ENCODE measurements at places on chromosomes 4 and X.

DNA sequence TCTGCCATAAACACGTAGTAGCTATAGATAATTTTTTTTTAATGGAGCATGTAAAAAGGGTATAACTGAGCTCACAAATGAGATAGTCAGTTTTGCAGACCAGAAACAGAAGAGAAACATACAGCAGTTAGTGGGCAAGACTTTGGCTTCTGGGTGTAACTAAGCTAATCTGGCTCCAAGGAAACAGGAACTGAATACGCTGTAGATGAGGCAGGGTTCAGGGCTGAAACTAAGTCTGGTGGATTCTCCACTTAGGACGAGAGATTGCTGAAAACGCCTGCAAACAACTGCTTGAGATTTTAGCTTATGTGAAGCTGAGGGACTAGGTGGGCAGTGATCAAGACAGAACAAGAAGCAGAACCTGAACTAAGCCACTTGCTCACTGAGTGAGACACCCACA lies 91.7 kb downstream of the SMIM20 start:
- DNase-seq: no peak

DNA sequence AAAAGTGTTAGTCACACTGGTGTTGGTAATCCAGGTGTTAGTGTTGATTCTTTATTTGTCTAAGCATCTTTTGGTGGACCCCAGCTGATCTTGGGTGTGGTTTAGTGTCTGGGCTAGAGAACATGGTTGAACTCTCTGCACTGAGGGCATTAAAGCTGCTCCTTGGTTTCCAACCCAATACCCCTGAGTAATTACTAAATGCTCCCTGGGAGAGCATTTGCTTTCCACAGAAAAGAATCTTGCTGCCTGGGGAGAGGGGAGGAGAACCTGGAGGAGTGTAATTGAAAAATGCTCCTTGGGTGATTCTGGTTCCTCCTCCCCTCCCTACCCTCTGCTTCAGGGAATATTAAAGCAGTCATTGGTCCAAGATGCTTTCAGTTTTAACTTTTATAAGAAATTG lies 3.1 kb downstream of the GUCY1B1 start:
- DNase-seq: no peak

- peak; percentile 14 for DNase-seq
These were observed 204.7 kb upstream of the S100G start for GRCh38 chrX:16445166-16445752.

GRCh38 chrX:74383611-74384010 lies 37.7 kb upstream of the SLC16A2 start:
- peak; percentile 71 for DNase-seq

GRCh38 chr4:122045533-122045932 lies 93.7 kb upstream of the TRPC3 start:
- DNase-seq: peak; percentile 94

- DNase-seq: peak; percentile 37
These were observed 4.8 kb downstream of the ACOX3 start for GRCh38 chr4:8435656-8436121.

DNA sequence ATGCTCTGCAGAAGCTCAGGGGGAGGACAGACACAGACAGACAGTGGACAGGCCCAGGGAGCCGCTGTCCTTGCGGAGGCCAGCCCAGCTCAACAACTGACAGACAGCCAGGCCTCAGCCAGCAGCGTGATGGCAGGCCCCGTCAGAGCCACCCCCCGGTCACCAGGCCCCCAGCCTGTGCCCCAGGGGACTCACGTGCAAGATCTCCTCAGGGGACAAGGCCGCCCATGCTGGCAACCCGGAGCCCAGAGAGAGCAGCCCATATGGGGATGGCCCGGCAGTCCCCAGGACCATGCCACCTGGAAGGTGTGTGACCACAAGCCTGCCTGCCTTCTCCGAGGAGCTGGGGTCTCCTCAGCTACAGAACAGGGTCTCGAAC lies 28.0 kb upstream of the MXD4 start:
- no peak for DNase-seq

DNA sequence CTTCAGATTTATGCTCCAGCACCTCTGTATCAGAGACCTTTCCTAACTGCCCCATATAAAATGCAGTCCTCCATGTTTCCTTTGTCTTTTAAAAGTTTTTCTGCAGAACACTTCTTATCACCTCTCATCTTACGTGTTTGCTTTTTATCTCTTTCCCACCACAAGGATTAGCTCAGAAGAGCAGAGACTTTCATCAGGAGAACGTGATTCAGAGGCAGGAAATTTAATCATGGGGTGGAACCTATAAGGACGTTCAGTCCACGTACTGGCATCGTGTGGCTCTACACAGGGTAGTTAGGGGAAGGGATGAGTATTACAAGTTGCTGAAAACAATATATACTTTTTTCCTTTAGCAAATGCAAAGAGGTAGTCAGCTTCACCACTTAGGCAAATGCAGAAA lies 98.7 kb downstream of the SORBS2 start:
- DNase-seq: peak; percentile 93

- DNase-seq: peak; percentile 32
These were observed 291.3 kb downstream of the PDHA2 start for GRCh38 chr4:96131186-96131585.

DNA sequence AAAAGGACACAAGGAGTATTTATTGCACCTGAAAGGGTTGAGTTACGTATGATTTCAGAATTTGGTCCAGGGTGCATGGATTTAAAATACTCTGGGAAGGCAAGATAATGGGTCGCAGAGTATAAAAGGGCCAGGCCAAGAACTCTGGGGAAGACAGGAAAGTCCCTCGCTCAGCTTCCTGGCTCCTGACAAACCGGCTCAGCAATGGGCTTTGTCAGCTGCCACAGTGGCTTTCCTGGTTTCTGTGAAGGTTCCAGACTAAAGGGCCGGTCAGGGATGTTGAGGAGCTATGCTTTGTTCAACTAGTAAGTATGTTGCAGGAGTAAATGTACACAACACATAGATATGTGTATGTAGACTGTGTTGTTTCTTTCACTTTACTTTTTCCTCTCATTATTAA lies 154.4 kb upstream of the ETNPPL start:
- DNase-seq: no peak

GRCh38 chr4:119731778-119732177 lies 103.2 kb upstream of the PDE5A start:
- no peak for DNase-seq

DNA sequence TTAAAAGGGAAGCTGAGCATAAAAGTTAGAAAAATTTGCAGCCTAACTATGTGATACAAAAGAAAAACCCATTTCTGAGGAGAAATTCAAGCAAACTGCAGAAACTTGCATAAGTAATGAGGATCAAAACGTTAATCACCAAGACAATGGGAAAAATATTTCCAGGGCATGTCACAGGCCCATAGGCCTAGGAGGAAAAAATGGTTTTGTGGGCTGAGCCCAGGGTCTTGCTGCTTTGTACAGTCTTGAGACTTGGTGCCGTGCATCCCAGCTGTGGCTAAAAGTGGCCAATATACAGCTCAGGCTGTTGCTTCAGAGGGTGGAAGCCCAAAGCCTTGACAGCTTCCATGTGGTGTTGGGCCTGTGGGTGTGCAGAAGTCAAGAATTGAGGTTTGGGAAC lies 37.7 kb upstream of the ADAMTS3 start:
- no peak for DNase-seq

GRCh38 chr4:25223802-25224375 lies 9.9 kb upstream of the PI4K2B start:
- peak; percentile 32 for DNase-seq

- DNase-seq: peak; percentile 33
These were observed 200.4 kb downstream of the ARHGAP24 start for GRCh38 chr4:85675076-85676049.

GRCh38 chr4:17709763-17710068 lies 71.7 kb downstream of the FAM184B start:
- no peak for DNase-seq

DNA sequence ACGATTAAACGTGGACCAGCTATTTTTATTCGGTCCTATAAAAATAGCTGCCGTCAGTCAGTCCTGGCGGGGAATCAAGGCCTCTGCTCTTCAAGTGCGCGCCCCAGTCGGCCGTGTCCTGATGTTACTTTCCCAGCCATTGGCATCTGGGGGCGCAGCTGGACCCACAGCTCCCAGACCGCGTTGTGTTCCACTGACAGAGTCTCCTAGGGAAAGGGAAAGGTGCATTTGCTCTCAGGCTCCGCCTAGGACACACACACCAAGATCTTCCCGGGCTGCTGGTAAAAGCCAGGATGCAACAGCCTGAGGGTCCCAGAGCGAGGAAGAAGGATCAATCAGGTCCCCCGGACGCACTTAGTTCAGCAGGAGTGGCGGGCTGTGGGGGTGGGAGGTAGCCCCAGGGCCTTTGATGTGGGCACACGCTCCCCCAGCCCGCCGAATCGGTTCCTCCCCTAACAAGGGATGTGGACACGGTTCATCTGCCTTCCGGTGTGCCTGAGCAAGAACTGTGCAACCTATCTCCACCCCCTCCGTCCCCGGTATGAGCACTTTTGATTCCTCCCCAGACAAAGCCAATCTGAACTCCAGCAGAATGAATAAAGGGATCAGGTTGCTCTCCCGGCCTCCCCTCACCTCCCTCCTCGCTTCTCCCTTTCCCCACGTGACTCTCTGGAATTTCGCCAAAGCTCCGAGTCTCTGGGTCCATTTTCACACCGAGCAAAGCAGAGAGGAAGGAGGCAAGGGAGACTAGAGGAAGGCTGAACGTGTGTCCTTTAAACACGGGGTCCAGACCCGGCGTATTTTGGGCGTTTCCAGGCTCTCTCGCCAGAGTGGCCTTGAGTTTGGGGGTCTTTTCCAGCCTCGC lies 626 bp upstream of the FRAS1 start:
- peak; percentile 84 for DNase-seq

DNA sequence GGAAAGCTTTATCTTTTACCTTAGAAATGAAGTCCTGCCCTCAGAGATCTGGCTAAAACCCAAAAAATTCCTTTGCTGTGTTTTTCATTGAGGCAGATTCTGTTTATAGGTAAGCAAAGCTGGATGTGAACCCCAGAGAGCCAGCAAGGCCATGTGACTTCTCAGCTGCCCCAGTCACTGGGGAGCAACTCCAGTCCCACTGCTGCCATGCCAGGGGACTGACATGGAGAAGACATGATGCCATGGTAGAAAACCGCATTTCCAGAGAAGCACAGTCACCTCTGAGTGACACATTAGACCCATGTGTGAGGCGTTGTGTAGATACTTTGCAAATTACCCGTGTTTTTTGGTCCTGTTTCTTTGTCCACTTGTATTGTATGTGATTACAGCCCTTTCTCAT lies 45.4 kb downstream of the PTTG2 start:
- no peak for DNase-seq

GRCh38 chr4:84673475-84674240 lies 90.7 kb downstream of the CDS1 start:
- DNase-seq: peak; percentile 95

DNA sequence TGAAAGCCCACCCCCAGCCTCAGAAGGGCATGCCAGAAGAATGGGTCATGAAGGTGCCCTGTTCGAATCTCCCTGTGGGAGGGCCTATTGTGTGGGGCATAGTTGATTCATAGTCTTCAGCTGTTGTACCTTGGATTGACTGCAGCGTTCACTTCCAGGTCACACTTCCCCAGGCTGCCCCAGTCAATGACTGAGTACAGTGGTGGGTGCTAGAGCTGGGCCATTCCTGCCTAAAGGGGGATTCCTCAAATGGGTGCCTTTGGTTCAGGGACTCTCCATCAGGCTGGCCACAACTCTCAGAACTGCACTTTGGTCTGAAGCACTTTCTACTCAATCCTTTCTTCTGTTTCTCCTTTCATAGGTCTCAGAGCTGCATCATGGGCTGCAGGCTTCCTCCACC lies 35.0 kb upstream of the RASGEF1B start:
- no peak for DNase-seq

DNA sequence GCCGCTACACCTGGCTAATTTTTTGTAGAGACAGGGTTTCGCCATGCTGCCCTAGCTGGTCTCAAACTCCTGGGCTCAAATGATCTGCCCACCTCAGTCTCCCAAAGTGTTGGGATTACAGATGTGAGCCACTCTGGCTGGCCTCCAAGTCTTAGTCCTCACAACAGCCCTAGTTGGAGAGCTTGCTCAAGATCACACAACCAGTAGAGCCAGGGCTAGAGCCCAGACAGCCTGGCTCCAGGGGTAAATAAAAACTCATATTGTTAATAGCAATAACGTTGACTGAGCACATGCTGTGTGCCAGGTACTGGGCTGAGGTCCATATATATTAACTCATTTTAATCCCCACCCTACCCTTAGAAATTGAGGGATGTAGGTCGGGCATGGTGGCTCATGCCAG lies 7.3 kb upstream of the JAKMIP1 start:
- no peak for DNase-seq

DNA sequence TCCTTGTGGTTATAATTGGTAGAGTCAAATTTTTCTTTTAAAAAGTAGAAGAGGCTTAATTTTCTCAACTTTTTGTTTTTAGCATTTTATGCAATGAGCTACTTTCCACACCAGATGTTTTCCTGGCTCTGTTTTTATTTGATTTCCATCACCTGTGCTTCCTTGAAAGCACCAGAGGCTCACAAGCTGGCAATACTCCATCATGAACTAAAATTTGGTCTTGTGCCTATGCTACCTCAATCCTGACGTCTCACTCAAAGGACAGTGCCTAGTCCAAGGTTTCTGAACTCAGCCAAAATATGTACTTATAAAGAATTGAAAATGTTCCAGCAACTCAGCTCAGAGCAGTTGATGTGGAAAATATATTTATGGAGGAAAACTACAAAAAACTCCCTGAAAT lies 914.0 kb upstream of the PRKX start:
- no peak for DNase-seq

GRCh38 chrX:34379891-34380290 lies 247.8 kb upstream of the FAM47A start:
- DNase-seq: peak; percentile 20

- DNase-seq: no peak
These were observed 24.4 kb upstream of the BCORL1 start for GRCh38 chrX:129958083-129958465.

DNA sequence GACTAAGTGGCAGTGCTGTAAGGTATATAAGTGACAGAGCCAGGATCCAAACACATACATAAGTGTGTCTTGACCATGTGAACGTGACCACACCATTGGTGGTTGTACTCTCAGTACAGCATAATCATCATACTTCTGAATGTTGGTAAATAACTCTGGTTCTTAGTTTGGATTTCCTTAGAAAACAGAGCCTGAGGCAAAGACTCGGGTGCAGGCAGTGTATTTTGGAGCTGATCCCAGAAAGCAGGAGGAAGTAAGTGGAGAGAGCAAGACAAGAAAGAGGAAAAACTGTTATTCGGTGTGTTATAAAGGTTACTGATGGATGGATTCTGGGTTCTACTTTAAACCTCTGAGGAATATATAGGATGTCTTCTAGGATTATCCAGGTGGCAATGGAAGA lies 127.9 kb downstream of the SLC39A8 start:
- no peak for DNase-seq

- no peak for DNase-seq
These were observed 27.5 kb downstream of the OR13H1 start for GRCh38 chrX:131571348-131571747.

Data from cardiac fibroblast (primary cell).